Activated CD4-positive, alpha-beta T cell treated with anti-CD3 and anti-CD28 coated beads for 24 hours (primary cell): ENCODE measurements at places on chromosomes 4 and X.

DNA sequence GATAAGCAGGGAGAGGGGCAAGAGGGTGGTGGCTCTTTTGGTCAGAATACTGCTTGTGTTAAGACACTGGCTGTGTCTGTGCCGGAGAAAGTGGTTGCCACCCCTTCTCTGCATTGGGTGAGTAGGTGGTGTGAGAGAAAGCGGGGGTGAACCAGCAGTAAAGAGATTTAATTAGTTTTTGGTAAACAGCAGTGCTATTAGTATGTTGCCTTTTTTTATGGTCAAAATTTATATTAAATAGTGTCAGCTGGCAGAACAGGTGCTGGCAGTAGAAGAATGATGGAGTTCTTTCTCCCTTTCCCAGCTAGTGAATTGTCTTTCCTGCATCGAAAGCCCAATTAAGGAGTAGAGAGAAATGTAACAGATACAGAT lies 181.6 kb downstream of the LARP7 start:
- no peak for DNase-seq

DNA sequence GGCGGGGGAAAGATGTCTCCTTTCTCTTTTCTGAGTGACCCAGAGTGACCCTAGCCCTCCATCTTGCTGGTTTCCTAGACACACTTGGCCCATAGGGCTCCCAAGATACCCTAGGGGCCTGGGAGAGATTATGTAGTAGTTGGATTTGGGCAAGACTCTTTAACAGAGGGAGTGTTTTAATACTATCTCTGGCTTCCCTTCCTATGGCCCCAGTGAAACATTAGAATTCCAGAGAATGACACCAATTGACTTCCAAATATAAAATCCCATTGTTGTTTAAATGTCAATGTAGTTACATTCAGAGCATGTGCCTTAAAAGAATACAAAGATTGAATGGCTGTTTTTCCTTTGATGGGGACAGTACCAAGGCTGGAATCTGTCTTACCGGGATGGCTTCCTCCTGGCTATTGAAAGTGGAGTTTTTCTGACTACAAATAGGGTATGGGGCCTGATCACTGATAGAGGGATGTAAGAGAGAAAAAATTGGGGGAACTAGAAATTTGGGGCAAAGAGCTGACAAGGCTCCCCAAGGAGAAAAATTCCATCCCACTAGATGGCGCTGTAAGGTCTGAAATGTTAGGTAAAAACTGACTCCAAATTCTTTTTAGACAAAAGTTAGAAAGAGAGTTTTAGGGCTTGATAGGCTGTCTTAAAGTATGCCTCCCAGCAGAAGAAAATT lies 10.7 kb downstream of the TENT5D start:
- DNase-seq = no peak

- DNase-seq = no peak
Measured at GRCh38 chrX:41480508-41481260, 33.5 kb downstream of the NYX start.

- DNase-seq = no peak
Measured at GRCh38 chr4:159129814-159130550, 27.1 kb downstream of the RAPGEF2 start.

GRCh38 chr4:78584863-78585547 lies 33.4 kb downstream of the ANXA3 start:
- DNase-seq = no peak

DNA sequence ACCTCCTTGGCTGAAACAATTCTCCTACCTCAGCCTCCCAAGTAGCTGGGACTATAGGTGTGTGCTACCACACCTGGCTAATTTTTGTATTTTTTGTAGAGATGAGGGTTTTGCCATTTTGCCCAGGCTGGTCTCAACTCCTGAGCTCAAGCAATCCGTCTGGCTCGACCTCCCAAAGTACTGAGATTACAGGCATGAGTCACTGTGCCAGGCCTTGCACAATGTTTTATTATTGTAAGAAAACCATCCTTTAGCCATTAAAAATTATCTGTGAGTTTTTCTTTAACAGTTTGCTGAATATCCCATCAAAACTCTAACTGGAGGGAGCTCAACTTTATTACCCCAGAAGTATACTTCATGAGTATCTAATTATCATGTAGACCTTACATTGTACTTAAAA lies 900.3 kb downstream of the PCDH7 start:
- DNase-seq = no peak

- DNase-seq = no peak
Measured at GRCh38 chr4:182533964-182534363, 290.8 kb downstream of the TENM3 start.

DNA sequence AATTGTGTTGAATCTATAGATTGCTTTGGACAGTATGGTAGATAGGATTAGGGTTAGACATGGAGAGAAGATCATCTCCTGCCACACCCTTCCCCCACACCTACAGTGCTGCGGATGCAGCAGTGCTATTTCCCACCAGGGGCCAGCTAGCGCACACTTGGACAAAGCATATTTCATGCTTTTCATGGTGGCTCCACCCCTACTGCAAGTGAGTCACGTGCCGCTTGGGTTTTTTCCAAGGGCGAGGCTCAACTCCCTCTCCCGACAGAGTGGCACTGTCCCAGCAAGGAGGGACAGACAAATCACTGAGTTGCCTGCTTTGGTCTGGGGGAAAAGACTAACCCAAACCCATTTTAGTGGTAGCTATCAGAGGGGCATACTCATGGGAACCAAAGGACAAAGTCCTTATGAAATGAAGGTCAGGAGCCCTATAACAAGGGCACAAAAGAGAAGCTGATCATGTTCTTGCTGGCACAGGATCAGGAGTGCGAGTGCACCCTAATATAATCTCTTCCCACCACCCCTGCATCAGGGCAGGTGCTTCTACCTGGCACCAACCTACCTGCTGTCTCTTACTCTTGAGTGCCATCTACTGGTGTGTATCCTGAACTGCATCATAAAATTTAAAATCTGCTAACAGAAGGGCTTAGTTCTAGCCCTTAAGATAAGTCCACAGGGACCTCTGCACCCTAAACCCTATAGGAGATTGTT lies 55.1 kb upstream of the PGAM4 start:
- DNase-seq = peak; percentile 12

- DNase-seq = no peak
Measured at GRCh38 chrX:44244008-44244407, 99.5 kb downstream of the EFHC2 start.

DNA sequence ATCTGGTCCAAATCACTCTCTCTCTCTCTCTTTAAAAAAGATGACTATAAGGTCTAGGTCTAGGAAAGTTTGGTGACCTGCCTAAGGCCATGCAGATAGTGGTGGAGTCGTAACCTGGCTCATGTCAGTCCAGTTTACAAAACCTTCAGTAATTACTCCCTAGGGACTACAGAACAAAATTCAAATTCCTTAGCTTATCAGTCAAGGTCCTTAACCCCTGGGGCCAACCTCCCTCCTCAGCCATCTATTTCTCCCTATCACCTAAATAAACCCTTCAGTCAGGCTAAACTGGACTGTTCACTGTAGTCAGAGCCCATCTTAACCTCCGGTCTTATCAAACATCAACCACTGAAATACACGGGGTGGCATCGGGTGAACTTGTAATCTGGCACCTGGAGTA lies 68.9 kb downstream of the MAP3K15 start:
- no peak for DNase-seq

DNA sequence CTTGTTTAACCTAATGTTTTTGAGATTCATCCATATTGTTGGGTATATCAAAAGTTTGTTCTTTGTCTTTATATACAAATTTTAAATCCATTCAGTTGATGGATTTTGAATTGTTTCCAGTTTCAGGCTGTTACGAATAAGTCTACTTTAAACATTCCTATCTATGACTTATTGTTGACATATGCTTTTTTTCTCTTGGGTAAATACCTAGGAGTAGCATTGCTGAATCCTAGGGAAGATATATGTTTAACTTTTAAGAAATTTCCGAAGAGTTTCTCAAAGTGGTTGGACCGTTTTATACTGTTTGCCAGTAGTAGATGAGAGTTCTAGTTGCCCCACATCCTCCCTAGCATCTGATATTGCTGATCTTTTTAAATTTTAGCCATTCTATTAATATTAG lies 60.9 kb upstream of the IL13RA1 start:
- no peak for DNase-seq

DNA sequence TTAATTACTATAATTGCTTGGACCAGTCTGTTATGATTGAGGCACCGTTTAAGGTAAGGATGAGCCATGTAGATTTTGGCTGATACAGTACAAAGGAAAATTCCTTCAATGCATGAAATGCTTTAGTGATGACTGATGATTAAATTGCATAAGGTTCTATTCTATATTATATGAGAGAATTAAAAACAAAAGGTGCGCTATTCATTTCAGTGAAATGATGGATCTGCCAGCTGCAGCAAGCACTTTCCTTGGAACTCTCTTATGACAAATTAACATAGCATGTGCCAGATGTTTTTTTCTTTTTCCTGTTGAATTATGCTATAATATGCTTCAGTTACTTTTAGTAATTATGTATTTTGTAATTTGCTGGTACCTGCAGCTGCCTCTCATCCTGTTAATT lies 98.5 kb downstream of the JADE1 start:
- no peak for DNase-seq

DNA sequence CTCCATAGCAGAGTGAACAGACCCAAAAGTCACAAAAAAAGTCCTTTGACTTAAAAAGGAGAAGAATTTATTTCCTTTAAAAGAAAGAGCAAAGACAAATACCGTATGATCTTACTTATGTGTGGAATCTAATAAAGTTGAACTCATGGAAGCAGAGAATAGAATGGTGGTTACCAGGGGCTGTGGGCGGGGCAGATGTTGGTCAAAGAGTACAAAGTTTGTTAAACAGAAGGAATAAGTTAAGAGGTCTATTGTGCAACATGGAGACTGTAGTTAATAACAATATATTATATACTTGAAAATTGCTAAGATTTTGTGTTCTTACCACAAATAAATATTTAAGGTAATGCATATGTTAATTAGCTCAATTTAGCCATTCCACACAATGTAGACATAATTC lies 173.3 kb upstream of the S100G start:
- DNase-seq = no peak

DNA sequence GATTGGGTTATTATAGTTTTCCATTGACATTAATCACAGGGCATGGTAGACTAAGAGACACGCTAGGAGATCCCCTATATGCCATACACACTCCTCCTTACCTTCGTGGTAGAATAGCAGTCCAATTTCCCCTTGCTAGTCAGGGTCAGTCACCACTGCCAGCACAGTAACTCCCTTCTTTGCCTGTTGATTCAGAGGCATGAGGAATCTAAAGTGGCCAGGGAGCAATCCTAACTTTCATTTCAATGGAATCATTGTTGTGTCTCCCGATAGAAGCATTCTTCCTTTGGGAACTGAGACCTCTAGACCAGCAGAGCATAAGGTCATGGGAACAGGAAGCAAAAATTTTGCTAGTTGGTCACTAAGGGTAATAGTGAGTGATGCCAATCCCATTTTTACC lies 51.1 kb downstream of the COL25A1 start:
- DNase-seq = no peak

DNA sequence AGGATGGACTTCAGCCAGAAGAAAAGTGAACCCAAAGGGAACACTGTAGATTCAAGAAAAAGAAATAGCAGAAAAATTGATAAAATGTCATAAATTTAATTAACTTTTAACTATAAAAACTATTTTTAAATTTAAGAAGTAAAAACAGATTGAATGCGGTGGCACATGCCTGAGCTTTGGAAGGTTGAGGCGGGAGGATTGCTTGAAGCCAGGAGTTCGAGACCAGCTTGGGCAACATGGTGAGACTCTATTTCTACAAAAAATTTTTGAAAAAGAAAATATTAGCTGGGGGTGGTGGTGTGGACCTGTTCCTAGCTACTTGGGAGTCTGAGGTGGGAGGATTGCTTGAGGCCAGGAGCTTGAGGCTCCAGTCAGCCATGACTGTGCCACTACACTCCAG lies 3.0 kb downstream of the FAM184B start:
- DNase-seq = no peak

GRCh38 chr4:158131027-158131426 lies 41.8 kb downstream of the GASK1B start:
- DNase-seq = no peak

DNA sequence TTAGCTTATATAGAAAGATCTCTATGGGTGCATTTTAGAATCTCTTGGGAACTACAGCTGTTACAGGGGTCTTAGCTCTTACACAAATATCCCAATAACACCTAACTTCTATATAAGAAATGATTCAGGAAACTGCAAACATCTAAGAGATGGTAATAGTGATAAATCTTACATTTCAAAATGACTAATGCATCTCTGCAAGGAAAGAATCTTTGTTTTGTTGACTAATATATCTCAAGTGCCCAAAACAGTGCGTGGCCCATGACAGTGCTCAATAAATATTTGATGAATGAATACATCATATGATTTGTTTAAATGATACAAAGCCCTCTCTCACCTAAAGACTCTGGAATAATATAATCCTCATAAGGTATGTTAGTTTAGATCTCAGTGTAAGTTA lies 47.5 kb downstream of the CENPE start:
- no peak for DNase-seq
